Activated T-helper 9 cell treated with anti-CD3 and anti-CD28 coated beads, Interleukin-2, amount 50 U/mL, for 16 hours (primary cell): ENCODE measurements at places on chromosomes 1 and 21.

- no peak for DNase-seq
Measured at GRCh38 chr1:60949826-60950197, 132.5 kb upstream of the NFIA start.

DNA sequence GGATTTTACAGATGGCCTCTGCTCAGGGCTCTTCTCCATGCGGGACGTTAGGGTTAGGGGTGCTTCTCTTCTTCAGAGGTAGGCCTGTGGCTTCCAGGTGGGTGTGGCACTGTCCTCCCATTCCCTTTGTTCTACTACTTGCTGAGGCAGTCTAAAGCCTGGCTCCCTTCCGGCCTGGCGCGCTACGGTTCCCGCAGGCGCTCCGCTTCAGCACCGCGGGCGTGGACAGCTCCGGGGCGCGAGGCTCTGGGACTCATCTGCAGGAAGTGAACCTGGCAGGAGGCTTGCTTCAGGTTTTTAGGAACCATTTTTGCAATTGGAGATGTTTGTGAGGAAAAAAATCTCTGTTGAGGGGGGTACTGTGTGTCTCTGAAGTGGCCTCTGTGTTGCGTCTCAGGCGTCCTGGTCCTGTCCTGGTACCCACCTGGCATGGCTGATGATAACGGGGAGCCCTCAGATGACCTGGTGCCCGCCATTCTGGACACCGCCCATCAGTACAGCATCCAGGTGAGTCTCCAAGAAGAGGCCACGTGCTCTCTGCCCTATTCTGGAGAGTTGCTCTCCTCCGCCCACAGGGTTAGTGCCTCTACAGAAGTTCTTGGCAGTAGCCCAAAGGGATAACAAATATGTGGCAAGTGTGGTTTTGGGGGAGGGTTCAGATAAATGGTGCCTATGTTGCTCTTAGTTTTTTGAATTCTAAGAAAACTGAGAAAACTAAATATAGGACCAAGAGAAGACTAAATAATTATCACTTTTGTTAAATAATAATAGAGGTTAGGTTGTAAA, 1.9 kb downstream of the MANEAL start:
- no peak for DNase-seq

DNA sequence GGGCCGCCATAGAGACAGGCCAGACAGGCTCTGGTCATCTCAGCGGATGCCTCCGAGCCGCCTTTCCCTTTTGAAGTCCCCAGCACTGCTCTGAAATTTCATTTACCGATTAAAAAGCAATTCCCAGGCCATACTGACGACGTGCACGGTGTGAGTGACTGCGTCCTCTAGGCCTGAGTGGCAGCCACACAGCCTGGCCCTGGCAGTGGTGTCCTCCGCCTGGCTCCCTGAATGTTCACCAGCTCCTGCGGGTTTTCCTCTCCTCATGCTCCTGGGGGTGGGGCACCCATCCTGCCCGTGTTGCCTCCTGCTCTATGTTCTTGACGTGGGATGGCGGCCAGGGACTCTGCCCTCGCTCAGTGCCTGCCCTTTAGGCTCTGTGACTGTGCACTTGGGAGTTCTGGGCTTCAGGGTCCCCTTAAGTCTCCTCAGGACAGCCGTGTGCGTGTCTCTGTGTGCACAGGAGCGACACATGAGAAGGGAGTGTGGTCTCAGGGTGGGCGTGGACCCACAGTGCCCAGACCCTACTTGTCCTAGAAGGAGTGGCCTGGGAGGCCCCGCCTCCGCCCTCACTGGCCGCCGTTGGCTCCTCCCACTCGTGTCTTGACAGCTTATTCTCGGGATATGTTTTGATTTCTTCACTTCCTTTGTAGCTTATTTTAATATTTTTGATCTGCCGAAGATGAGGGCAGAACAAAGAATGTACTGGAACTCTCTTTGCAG, 3.6 kb downstream of the SKI start:
- DNase-seq, result peak; percentile 63

DNA sequence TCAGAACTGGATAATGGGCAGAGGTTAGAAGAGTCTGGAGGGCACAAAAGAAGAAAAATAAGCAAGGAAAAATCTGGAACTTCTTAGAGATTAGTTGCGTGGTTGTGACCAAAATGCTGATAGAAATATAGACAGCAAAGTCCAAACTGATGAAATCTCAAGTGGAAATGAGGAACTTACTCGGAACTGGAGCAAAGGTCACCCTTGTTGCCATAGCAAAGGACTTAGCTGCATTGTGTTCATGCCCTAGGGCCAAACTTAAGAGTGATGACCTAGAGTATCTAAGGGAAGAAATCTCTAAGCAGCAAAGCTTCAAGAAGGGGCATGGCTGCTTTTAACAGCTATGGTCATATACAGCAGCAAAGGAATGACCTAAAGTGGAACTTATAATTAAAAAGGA, 180.0 kb downstream of the TTLL7 start:
- DNase-seq, result no peak

DNA sequence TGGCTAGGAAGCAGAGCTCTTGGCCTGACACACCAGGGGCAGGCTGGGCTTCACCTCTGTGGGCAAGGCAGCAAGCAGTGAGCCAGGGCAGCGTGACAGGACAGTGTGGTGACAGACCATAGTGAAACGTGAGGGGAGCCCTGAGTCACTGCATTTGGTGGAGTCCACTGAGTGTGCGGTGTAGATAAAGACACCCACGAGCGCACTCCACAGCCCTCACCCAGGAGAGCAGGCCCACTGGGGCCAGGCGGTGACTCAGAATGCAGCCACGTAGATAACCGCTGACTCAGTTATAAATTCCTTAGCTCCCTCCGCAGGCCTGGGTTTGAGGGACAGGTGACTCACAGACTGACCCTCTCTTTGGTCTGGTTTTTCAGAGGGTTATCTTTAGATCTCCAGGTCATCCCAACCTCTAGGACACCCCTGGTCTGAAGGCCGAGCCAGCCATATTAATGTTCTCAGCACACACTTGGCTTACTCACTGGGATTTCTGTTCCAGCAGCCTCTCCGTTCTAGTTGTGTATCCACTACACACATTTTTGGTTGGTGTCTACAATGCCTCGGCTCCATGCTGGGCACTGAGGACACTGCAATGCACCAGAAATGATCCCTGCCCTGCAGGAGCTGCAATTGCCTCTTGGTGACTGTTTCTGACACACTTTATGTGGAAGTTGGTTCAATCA, 90.2 kb upstream of the TSPAN2 start:
- no peak for DNase-seq
